ENCODE measurements at places on chromosomes 5 and 9.

DNA sequence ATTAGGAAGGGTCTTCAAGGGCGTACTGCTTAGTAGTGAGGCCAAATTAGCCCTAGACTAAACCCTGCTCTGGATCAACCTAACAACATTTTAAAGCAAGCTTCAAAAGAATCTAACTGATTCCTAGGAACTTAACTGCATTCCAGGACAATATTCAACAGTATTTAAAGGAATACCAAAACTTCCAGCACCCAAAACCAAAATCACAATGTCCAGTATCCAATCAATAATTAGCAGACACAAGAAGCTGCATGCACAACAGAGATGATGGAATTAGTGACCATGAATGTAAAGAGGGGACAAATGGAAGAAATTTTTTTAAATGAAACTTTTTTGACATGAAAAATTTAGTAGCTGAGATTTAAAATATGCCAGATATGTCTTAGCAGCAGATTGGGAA lies 53.9 kb downstream of the CETN3 start:
- no peak for DNase-seq

GRCh38 chr9:114621975-114622609 lies 11.0 kb downstream of the TMEM268 start:
- DNase-seq = no peak

DNA sequence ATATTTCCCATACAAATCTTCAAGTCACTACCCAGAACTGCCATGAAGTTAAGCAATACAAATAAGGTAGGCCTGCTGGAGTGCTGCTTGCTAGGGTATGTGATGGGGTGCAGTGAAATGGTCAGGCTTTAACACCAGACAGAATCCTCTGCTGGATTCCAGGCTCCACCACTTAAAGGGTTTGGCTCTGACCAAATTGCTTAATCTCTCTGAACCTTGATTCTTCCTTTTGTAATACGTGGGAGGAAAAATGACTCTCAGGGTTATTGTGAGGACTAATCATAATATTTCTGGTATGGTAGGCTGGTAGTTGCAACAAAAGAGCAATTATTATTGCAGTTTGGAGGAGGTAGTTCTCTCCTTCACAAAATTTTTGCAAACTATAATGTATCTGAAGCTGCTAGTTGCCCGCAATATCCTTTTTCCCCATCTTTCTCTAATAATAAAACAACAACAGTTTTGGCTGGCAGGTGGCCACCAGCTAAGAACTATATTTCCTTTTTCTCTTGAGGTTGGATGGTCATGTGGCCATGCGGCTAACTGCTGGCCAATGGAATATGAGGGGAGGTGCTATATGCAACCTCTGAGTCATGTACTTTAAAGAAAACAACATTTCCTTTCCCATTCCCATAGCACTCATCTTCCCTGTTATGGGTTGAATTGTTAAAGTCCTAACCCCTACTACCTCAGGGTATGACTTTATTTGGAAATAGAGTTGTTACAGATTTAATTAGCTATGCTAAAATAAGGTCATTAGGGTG lies 44.1 kb downstream of the CCL28 start:
- no peak for DNase-seq

- no peak for DNase-seq
Observed at GRCh38 chr9:86039991-86040860, 59.1 kb downstream of the GOLM1 start.

- DNase-seq = no peak
Observed at GRCh38 chr9:76269789-76270188, 124.4 kb downstream of the RFK start.

- DNase-seq = no peak
Observed at GRCh38 chr9:89431930-89432725, 65.8 kb downstream of the SEMA4D start.

GRCh38 chr9:134187110-134187531 lies 22.8 kb upstream of the RNU6ATAC start:
- DNase-seq = no peak

GRCh38 chr9:116070256-116070914 lies 83.2 kb upstream of the PAPPA start:
- no peak for DNase-seq

DNA sequence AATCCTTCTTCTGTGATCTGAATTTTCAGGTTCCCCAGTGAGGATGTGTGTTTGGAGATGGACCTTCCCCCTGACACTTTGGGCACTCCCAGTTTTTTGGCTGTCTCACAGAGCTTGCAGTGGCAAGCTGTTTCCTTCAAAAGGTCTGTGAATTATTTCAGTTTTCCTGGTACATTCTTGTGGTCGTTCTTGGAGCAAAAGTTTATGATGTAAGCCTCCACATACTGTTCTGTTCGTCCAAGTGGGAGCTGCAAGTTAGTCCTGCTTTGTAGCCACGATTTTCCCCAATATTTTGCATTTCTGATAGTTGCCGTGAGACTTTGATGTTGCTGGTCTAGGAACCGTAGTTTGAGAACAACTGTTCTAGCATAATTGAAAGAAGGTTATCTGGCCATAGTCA lies 88.3 kb downstream of the MTAP start:
- DNase-seq = no peak

DNA sequence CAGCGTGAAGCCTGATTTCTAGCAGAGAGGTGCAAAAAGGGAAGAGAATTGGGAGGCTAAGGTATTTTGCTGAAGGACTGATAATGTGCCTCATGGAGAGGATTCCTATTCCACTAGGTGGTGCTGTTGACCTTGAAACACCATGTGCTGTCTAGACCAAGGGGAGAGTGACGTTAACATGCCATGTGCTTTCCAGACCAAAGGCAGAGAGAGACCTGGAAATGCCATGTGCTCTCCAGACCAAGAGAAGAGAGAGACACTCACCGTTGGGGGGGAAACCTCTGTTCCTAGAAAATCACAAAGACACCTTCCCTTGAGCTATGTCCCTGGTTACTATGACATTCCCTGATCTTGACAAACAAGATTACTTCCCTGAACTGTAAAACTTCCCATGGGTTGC lies 286.0 kb upstream of the TUSC1 start:
- peak; percentile 21 for DNase-seq

DNA sequence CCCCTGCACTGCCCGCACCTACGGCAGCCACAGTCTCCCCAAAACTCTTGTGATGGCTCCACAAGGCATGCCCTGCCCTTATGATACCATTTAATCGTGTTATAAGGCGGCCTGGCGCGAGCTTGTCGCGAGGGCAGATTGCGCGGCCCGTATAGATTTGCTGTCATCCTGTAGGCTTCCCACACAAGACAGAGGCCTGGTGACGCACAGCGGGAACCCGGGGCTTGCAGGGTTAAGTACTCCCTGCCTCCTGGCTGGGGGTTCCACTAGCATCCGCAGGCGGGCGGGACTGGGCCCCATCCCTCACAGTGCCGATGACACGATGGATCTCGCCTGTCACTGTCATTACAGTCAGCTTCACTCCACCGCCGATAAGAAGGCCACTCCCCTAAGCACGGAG lies 364.9 kb upstream of the IRX2 start:
- no peak for DNase-seq

GRCh38 chr5:71973563-71973962 lies 133.7 kb upstream of the MAP1B start:
- DNase-seq = no peak

- DNase-seq = no peak
Observed at GRCh38 chr5:172892713-172893112, 58.7 kb downstream of the ERGIC1 start.

- DNase-seq = no peak
Observed at GRCh38 chr5:151451626-151452520, 4.5 kb downstream of the SLC36A1 start.

- no peak for DNase-seq
Observed at GRCh38 chr9:8751406-8751930, 951.9 kb upstream of the DMAC1 start.

DNA sequence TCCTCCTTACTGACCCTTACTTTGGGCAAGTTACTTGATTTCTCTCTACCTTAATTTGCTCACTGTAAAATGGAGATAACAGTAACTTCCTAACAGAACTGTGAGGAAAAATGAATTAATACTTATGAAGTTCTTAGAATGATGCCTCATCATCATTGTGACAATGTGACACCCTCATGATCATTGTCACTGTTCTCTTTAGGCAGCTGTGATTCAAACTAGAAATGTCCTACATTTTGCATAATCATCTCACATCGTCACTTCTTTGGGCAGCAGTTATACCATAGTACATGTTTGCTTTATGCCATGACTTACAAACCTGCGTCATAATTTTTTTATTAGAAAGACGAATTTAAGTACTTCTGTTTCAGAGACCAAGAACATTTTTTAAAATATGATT lies 9.7 kb downstream of the SLC30A5 start:
- DNase-seq = no peak

- no peak for DNase-seq
Observed at GRCh38 chr5:42302186-42302585, 121.1 kb upstream of the GHR start.

GRCh38 chr5:15252331-15252730 lies 247.6 kb upstream of the FBXL7 start:
- no peak for DNase-seq

GRCh38 chr5:127995556-127995955 lies 88.0 kb upstream of the SLC12A2 start:
- no peak for DNase-seq

DNA sequence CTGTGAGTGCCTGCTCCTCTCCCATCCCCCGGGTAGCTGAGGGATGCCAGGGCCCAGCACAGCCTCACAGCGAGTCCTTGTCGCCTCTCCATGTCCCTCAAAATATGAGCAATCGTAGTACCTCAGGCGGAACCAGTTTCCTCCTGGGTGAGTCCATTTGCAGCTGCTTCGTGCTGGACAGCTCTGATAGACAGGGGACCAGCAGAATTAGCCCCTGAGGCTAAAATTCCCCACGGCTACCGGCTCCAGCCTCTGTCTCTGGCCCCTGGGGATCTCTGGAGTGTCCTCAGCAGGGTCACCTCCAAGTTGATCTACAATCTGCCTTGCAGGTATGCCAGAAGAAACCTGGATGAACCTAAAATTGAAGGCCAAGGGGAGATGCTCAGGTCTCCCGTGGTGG lies 115.8 kb upstream of the FBXL7 start:
- DNase-seq = no peak

GRCh38 chr5:129670957-129671500 lies 76.9 kb upstream of the MINAR2 start:
- peak; percentile 25 for DNase-seq

- DNase-seq = no peak
Observed at GRCh38 chr5:158301186-158301585, 442.2 kb upstream of the CLINT1 start.

DNA sequence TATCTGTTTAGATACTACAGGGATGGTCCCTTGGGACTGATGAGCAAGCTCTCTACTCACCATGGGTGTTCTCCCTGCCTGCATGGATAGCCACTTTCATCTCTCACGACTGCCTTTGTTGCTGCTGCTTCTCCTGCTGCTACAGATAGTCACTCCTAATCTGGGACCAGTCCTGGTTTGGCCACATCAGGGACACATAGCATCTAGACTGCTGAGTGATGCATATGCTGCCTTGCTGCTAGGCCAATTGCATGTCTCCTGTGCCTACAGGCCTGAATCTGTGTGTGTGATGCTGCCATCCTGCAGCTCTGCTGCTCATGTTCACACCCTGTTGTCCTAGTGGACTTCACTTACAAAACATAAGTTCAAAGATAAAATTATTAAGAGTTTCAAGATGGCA lies 297.1 kb downstream of the HCN1 start:
- DNase-seq = no peak

- DNase-seq = no peak
Observed at GRCh38 chr5:178231539-178232123, 971 bp downstream of the PHYKPL start.

DNA sequence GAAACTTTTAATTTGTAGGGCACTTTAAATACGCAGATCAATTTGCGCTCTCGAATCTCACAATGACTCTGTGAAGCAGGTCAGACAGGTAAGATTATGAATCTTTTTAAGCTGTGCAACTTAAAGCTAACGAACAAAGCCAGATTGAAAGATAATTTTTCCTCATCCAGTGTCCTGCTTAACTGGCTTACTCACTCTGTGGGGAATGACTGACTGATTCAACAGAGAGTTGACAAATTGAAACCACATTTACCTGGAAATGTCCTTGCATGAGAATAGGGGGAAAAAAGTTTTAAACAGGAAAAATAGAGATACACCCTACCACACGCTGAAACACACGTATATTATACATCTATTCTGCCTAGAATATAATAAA lies 187.9 kb downstream of the MAN2A1 start:
- DNase-seq = no peak

DNA sequence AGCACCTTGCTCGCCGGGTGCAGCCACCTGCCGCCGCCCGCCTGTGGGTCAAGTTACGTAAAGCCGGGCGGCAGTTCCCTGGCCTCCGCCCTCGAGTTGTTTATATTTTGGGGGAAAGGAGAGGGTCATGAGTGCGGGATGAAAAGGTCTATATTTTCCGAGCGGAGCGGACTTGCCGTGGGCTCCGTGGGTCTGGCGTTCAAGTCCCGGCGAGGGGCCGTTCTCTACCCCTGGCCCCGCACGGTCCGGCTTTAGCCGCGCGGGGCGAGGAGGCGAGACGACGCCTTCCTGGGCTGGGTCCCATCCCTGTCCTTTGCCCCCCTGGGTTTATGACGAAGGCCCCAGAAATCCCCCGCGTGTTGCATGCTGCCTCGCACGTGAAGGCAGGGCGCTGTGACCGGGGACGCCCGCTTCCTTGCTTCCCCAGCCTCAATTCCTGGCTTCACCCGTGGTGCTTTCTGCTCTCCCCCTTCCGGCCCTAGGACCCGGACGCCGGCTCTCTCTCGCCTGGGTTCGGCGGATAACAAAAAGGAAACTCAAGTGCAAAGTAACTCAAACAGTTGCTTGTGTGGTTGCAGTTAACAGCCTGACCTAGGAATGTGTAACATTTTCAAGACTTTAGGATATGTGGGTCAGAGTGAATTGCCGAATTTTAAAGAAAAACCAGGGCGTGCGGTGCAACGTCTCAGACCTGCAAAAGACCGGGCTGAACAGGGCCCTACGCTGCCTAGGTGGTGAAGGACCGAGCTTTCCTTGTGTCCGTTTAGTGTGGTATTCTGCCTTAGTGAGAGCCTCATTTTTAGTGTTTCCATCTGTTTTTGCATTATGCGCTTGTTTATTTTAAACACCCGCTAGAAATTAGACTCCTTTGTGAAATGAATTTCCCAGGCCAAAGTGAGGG lies 810 bp downstream of the VPS13A start:
- DNase-seq = no peak

GRCh38 chr9:994005-994404 lies 17.6 kb downstream of the DMRT3 start:
- DNase-seq = no peak

DNA sequence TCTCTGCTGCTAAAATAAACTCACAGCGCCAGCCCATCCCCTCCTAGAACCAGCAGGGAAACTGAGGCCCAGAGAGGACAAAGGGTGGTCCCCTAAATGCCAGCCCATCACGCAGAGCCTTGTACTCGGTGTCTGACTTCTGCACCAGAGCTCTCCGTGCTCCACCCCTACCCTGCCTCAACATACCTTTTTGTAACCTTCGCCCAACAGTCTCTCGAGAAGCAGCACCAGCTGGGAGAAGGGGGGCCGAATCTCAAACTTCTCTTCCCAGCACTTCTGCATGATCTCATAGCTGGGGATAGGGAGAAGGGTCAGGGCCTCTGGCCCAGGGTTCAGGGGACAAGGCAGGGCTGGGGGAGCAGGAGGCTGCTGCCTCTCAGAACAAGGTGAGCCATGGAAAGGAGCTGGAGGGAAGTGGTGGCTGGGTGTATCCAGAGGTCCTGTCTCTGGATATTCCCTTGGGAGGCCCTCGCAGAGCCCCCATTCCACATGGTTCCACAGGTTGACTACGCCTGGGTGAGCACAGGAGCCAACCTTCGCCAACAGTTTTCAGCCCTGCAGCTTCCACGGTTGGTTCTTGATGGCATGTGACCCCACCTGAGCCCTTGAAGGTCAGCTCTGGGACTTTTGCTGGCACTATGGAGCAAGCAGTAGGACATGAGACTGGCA lies 32.3 kb upstream of the CSF1R start:
- DNase-seq = no peak

All from kidney epithelial cell (primary cell).